Dermis microvascular lymphatic vessel endothelial cell (primary cell): ENCODE measurements at places on chromosomes 16 and 17.

DNA sequence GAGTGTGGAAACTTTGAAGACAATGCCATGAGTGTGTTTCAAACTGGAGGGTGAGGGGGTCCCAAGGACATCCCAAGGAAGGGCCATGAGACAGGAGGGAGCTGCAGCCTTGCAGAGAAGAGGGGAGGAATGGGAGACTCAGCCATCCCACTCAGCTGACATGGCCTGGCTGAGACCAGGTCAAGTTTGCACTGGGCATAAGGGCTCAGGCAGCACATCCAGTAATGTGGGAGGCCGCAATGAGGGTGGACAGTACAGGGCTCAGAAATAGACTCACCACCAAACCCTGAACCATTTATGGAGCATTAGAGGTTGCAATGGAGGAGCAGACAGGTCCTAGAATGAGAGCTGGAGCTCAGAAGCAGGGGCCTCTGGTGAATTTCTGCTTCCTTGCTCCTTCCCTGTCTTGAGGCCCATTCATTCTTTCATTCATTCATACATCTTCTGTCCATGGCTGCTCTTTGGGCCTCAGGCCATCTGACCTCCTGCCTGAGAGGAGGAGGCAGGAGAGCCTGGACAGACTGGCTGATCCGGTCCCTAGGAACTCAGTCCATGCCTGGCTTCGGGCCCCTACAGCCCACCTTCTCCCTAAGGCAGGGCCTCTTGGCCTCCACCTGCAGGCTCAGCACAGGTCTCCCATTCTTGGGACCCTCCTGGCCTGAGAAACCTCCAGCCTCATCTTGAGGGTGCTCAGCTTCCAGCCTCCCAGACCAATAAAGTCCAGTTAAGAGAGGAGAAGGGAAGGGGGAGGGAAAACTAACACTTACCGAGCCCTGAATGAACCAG is 70.5 kb upstream of the CDH5 start:
- DNase-seq, result no peak

DNA sequence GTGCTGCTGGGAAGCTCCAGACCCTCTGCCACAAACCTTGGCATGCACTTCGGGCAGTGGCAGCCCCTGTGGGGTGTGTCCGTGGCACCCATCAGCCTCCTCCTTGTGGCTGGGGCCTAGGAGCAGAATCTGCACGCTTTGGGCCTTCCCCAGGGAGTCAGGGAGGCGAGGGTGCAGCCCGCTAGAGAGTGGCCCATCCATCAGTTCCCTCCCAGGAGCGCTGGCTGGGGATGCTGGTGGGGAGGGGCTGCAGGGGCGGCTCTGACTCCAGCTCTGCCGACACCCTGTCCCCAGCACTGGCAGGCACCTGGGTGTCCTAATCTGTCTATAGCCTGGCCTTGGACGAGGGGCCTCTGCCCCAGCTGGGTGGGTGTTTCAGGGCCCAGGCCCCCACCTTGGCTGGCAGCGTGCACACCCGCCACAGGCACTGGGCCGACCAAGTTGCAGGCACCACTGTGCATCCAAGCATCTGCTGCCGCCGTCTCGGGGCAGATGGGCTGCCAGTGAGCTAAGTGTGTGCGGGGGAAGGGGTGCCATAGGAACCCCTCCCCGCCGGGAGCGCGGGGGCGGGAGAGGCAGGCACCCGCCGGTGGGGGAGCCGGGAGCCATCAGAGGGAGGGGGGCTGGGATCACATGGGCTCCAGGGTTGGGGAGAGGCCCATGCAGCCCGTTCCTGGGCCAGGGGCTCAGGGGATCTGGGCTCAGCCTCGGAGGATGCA is 30.2 kb downstream of the ENDOV start:
- no peak for DNase-seq

GRCh38 chr16:75022567-75022966 is 23.7 kb downstream of the ZNRF1 start:
- DNase-seq, result no peak

DNA sequence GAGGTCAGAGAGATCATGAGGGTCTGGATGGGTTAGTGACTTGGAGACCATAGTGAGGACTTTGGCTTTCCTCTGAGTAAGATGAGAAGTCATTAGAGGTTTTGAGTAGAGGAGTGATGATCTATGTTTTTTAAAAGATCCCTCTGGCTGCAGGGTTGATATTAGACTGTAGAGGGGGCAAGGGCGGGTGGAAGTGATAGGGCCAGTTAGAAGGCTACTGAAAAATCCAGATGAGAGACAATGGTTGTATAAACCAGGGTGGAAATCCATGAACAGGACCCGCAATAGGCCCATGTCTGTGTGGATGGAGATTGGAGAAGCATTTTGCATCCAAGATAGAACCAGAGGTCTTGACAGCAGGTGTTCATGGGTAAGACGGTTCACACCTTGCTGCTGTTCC is 9.8 kb downstream of the ITGAL start:
- DNase-seq, result no peak

DNA sequence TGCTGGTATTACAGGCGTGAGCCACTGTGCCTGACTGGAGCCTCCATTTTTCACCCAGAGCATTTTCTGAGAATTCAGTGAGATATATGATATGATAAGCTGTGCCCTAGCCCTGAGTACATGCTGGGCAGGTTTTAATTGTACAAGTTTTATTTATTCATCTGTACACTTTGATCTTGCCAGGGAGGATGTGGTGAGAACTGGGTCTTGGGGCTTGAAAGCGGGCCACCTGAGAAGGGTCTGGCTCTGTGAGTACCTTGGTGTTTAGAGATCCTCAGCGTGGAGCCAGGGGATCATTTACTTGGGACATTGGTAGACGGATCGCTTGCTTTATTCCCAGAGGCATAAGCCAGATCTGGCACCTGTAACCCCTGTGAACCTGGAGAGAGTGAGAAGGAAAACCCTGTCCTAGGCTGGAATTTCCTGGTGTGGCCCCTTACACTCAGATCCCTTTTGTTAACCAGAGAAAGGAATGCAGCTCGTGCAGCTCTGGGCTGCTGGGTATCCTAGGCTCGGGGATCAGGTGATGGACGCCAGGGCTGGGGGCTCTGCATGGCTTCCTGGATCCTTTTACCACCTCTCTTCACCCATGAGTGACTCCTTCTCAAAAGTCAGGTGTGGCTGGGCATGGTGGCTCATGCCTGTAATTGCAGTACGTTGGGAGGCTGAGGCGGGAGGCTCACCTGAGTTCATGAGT is 91.9 kb downstream of the ABCC1 start:
- DNase-seq, result no peak

DNA sequence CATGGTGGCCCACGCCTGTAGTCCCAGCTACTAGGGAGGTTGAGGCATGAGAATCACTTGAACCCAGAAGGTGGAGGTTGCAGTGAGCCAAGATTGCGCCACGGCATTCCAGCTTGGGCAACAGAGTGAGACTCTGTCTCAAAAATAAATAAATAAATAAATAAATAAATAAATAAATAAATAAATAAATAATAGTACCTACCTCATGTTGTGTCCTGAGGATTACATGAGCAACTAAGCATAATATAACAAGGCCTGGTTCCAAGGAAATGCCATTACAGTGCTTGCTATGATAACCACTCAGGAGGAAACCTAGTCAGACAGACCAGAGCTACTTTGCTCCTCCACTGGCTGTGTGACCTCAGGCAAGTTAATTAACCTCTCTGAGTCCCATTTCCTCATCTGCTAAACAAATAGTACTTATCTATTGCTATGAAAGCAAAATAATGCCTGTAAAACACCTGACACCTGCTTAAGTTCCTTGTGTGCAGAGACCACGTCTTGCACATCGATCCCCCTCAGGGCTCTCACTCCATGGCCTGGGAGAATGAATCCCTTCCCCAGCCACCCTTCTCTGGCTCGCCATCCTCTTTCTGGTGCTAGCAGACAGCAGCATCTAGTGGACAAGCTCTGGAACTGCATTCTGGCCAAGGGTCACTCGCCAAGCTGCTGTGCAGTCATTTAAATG is 7.5 kb downstream of the EPOP start:
- peak; percentile 59 for DNase-seq
